Amniotic stem cell (primary cell): ENCODE measurements at places on chromosomes 12 and 14.

DNA sequence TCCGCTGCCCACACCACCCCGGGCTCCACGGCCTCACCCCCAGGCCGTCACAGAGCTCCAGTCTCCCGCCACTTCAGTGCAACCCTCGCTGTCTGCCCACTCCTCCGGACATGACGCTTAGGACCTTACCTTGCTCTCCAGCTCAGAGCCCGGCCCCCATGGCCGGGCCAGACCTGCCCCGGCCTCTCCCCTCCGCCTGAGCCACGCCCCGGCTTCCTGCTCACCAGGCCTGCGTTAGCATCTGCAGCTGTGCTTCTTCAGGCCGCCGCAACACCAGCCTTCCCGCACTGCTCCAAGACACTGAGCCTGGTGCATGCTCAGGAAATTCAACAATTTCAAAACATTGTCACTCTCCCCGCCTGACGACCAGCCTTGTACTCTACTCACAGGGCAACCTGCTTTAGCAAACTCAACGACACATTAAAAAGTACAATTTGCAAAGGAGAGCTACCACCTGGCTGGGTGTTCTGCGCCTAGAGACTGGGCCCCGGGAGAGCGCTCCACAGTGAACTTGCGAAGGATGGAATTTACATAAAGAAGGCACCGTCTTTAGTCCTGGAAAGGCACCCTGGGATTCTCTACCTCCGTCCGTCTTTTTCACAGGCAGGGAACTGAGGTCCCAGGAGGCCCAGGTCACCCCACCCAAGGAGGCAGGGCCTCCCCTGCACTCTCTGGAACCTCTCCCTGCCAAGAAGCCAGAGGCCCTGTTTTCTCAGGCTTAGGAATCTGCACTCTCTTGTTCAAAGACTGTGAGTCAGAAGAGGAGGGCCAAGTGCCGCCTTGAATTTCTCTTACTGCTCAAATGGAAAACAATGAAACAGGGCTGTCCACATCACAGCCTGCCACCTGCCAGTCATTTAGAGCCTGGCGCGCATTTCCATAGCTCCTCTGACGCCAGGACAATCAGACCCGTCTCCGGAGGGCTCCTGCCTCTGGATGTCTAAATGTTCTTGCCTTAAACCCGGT is 51.3 kb downstream of the STX2 start:
- no peak for DNase-seq

GRCh38 chr14:105888784-105889665 is 362.6 kb downstream of the TMEM121 start:
- no peak for DNase-seq

- DNase-seq = no peak
These were observed 9.5 kb upstream of the CDK17 start for GRCh38 chr12:96409731-96410130.

- no peak for DNase-seq
These were observed 589 bp upstream of the HVCN1 start for GRCh38 chr12:110689281-110690126.

- peak; percentile 45 for DNase-seq
These were observed 5.7 kb upstream of the NOS1 start for GRCh38 chr12:117367006-117367638.

DNA sequence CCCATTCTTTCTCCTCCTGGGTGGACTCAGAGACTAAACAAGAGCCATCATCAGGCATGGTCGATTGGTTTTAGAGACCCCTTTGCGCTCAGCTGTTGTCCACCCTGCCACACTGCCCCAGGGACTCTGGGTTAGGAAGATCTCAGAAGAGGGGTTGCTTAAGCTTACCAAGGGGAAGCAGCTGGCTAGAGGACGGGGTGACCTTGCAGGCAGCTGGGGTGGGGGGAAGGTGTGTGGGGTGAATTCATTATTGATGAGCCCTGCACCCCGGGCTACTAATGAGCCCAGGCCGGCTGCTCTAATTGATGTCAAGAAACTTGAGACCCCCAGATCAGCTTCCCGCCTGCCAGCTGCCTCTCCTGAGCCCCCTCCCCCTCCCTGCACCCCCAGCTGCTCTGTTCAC is 8.7 kb upstream of the ZNF385A start:
- no peak for DNase-seq
